Nephron progenitor cell (in vitro differentiated cells): ENCODE measurements at places on chromosomes 11 and 22.

DNA sequence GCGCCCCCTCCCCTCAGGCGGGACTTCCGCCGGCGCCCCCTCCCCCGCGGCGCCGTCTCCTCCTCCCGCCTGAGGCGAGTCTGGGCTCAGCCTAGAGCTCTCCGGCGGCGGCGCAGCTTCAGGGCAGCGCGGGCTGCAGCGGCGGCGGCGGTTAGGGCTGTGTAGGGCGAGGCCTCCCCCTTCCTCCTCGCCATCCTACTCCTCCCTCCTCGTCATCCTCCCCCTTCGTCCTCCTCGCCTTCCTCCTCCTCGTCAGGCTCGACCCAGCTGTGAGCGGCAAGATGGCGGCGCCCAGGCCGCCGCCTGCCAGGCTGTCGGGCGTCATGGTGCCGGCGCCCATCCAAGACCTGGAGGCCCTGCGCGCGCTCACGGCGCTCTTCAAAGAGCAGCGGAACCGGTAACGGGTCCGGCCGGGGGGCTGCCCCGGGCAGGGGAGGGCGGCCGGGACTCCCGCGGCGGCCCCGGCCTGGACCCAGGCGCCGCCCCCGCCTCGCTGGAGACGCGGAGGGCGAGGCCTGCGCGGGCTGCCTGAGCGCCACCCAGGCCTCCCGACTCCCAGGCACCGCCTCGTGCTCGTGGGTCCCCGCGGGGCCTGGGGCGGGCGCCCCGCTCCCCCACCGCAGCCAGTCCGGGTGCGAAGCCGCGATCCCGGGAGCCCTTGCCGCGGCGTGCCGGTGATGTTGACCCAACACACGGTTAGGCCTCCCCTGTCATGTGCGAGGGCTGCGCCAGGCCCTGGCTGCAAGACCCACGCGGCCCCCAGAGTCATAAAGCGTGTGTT is at the start of gene ATXN10:
Gene ATXN10, plus strand, starts transcription at position 52 of the 781 bp plus-strand sequence. Its CDS starts 230 bp downstream, at position 282.
- DNase-seq = peak; percentile 90

GRCh38 chr11:8243458-8243857 is 20.2 kb downstream of the LMO1 start:
- DNase-seq = no peak

GRCh38 chr11:26698224-26698623 is 23.6 kb downstream of the SLC5A12 start:
- DNase-seq = no peak

DNA sequence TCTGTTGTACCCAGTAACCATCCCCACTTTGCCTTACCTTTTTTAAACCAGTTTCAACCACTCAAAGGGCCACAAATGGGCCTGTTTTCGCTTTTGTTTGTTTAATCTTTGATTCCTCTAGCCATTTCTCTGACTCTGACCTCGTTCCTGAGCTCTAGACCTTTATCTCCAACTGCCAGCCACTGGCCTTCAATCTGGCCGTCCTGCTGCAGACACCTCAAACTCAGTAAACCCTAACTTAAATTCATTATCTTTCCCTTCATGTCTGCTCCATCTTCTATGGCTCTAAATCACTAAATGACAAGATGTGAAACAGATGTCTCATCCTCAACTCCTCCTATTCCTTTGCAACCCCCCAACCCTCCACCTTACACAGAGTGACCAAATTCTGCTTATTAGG is 1.3 kb upstream of the GDPD4 start:
- no peak for DNase-seq

DNA sequence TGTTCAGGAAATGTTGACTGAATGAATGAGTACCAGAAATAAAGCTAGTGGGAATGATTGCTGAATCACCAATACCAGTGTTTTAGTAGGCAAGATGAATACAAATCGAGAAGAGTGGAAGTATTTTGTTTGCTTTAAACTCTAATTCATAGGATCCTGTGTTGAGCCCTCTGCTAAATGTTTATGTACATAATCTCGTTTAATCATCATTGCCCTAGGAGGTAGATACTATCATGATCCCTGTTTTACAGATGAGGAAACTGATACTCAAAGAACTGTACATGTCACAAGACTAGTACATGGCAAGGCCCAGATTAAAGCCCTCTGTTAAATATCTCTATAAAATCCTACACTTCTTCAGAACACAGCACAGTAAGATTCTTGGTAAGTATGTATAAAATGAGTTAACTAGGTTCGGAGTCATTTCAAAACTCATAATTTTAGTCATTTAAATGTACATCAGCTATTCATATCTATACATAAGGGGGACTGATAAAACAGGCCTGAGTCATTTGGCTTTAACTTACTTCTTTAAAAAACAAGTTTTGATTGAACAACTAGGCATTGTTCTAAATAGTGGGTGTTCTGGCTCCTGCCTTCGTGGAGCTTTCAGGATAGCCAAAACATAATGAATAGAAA is 97.1 kb downstream of the EXT2 start:
- DNase-seq = no peak
